ENCODE measurements at places on chromosomes 1 and 21.

DNA sequence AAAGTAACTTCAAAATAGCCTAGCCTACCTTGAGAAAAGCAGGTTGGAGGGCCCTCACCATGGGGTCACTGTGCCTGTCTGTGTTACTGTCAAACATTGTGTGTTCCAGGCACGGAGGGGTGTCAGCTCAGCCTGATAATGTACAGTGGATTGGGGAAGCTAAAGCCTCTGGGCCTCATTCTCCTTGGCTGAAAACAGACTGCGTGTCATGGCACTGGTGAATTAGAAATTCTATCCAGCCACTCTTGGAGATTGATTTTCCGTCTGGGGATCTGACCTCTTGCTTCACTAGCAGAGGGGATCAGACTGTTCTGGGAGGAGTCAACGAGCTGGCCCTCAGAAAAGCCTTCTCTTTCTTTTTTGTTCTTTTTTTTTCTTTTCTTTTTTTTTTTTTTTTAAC, 123.5 kb upstream of the HOOK1 start:
- DNase-seq: peak; percentile 87

DNA sequence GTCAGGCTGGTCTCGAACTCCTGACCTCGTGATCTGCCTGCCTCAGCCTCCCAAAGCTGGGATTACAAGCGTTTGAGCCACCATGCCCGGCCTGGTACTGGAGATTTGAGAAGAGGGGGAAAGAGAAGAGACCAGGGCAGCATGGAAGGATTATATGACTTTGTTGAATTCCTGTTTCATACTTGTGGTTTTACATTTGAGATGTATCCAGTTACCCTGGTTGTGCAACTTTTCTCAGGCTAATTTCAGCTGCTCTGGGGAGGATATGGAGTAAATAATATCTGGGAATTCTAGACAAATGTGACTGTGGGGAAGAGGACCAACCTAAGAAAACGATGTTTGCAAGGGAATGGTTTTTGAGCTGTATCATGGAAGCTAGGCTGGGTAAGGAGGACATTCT, 89.5 kb upstream of the GREM2 start:
- no peak for DNase-seq

DNA sequence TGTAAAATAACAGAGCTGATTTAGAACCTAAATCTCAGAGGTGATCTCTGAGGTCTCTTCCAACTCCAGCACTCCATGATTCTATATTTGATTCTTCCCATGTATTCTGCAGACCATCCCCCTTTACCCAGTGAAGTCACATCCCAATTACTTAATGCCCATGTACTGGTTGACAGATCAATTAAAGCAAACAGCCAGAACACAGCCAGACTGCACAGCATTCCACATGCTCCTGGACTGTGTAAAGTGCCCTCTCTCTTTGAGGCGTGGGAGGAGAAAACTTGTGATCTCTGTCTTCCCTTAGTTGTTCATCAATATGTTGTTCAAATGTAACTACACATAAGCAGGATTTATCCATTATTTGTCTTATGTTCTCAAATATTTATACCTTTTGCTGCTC, 18.1 kb downstream of the NOS1AP start:
- no peak for DNase-seq

- DNase-seq: no peak
Measured at GRCh38 chr1:91750398-91750996, 135.5 kb downstream of the TGFBR3 start.

GRCh38 chr1:58158506-58159433, 387.8 kb downstream of the OMA1 start:
- DNase-seq: peak; percentile 52

- DNase-seq: peak; percentile 28
Measured at GRCh38 chr1:226201029-226201593, 14.6 kb upstream of the ACBD3 start.

Measured in WERI-Rb-1 (cell line).